Urinary bladder (tissue), 4 donors: ENCODE measurements at places on chromosomes 5 and 9.

- DNase-seq = no peak
These were observed 50.8 kb downstream of the F2R start for GRCh38 chr5:76766746-76767145.

GRCh38 chr5:94700592-94700991 is 82.1 kb downstream of the SLF1 start:
- no peak for DNase-seq

DNA sequence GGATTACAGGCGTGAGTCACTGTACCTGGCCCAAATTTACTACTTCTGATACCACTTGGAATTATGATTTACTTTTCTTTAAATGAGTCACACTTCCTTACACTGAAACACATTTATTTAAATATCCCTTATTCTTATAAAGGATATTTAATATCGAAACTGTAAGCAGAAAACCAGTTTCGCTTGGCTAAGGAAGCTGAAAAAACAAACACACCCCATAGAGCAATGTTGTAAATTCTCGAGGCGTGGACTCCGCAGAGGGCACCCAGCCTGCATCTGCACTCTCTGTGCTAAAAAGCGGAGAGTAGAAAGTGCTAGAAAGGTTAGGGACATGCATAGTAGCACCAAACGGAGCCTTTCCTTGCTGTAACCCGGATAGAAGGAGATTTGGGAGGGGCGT is 86.5 kb downstream of the HMCN2 start:
- no peak for DNase-seq

- DNase-seq = no peak
These were observed 10.9 kb upstream of the MOB3B start for GRCh38 chr9:27540502-27540901.

DNA sequence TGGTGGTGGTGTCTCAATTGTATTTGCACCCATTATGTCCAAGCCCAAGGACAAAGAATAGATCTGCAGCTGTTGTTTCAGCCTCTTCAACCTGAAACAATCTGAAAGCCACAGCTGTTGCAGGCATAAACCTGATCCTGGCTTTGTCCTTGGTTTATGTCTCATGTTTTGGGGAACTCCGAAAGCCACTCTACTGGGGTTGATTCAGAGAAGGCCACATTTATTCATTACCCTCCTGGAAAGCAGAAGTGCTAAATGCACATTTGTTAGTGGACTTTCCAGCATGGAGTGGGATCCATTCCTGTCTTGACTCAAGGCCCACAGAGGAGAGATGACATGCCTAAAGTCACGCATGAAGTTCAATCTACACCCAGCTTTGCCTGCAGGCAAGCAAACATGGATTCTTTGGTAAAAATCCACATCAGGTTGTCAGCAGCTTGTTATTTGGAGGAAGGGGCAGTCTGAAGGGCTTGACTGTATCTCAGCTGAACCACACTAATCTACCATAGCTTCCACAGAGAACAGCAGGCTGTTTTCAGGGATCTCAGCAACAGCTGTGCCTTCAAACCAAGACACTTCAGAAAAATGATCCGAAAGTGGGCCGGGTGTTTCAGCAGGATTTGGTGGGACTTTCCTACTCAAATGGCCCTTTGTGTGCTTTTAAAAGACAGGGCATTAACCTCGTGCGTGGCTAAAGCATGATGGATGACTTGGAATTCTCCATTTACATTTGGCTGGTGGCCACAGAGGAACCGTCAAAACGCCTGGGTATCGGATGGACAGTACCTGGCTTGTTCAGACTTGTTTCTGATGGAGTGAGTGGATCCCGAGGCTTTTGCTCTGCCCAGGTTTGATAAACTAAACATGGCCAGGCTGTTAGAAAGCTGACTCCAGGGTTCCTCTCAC is 36.2 kb upstream of the ADAM19 start:
- no peak for DNase-seq
